ENCODE measurements at places on chromosomes 4 and X.

DNA sequence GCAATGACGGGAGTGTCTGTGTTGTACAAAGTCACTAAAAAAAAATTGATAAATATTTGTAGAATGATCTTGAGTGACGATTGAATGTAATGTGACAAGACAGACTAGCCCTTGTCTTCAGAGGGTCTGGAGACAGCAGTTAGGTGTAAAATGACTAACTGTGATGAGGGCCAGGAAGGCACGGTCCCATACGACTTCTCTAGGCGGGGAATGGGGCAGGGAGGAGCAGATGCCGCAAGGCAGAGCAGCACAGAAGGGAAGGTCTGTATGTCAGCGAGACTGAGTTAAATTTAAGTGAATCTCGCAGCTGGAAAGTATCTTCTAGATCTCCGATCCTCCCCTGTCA is 405 bp downstream of the CENPE start:
- DNase-seq: no peak

DNA sequence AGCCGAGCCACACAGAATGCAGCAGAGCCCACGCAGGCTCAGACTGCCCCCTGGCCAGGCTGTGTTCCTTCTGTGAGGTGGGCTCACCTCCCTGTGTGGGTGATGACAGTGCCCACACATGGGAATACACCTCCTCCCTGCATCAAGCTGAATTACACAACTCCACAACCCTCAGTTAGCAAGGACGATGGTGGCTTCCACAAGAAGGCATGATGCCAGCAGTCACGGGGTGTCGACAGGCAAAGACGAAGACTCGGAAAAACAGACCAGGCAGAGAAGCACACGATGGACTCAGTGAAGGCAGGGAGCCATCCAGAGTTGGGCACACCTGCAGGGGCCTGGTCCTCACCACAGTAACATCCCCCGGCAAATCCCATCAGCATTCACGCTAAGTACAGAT is 12.1 kb downstream of the LETM1 start:
- no peak for DNase-seq

DNA sequence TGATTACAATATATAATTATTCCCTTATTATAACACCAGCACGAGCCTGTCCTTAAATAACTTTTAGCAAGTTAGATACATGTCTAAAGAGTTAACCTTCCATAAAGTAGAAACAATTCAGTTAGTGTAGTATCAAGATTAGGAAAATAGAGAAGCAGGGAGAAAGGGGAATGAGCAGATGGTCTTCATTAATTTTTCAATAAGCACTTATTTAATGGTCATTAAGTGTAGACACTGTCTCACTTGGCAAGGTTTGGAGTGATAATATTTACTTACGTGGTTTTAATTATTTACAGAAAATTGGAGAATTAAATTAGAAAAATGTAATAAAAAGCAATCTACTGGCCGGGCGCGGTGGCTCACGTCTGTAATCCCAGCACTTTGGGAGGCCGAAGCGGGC is 99.7 kb downstream of the PDS5A start:
- no peak for DNase-seq

GRCh38 chr4:158016511-158016910 is 156.3 kb downstream of the GASK1B start:
- DNase-seq: no peak

DNA sequence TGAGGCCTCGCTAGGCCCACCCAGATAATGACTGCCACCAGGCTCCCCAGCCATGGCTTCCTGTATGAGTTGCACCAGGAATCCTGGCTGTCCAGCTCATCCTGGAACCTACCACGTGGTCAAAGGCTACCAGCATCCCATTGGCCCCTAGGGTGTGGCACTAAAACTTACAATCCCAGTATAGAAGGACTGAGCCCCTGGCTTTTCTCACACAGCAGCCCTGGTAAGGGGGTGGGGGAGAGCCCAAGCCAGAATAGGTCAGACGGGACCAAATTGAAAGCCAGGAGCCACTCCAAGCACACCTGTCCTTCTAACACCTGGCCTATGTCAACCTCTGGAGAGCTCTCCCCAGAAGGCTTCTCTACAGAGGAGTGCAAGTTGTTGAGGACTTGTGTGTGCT is 269.3 kb upstream of the AGTR2 start:
- DNase-seq: no peak

DNA sequence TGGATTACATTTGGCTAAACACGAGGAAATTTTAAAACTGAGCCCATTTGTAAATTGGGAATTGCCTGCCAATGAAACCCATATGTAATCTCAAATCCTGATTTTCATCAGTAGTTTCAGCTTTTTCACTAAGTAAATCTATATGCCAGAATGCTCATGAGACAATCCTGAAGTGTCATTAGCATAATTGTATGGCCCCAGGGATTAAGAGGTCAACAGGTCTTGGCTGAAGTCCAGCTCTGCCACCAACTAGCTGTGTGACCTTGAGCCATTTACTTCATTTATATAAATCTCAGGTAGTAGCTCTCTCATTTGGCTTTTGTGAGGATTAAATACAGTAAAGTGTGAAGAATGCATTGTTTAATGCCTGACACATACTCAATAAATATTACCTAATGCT is 320.5 kb upstream of the EMCN start:
- DNase-seq: no peak

GRCh38 chrX:122626871-122627270 is 557.2 kb upstream of the GRIA3 start:
- no peak for DNase-seq

GRCh38 chr4:81688085-81688484 is 216.4 kb upstream of the RASGEF1B start:
- DNase-seq: no peak

DNA sequence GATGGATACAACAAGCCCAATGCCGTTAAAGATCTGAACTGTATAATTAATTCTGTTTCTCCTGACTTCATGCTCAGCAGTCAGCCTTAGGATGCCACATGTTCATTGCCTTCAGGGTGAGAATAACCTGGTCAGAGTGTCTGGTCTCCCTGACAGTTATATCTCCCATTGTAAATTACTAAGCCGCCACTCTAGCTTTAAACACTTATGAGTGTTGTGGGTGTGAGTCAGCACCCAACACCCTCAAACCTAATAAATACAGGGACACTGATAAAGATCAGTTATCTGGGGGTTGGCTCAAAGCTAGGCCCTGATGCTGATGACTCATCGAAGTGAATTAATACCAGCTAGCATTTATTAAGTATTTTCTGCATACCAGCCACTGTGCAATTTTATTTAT is 64.9 kb upstream of the DYNLT3 start:
- no peak for DNase-seq

GRCh38 chr4:129428454-129428853 is 332.5 kb downstream of the C4orf33 start:
- DNase-seq: no peak

DNA sequence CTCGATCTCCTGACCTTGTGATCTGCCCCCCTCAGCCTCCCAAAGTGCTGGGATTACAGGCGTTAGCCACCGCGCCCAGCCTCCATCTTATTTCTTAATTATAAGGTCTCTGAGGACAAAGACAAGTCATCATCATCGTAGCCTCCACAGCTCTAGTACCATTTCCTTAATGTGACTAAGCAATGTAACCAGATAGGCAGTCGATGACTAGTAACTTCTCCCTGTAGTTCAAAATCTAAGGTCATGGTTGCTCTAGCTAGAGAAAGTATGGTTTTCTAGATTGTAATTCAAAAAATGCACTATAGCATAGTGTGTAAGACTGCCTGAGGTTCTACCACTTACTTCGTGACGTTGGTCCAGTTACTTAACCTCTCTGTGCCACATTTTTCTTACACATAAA is 6.9 kb downstream of the SLC39A8 start:
- DNase-seq: no peak

- DNase-seq: no peak
Measured at GRCh38 chr4:123555233-123555806, 158.7 kb downstream of the SPRY1 start.

DNA sequence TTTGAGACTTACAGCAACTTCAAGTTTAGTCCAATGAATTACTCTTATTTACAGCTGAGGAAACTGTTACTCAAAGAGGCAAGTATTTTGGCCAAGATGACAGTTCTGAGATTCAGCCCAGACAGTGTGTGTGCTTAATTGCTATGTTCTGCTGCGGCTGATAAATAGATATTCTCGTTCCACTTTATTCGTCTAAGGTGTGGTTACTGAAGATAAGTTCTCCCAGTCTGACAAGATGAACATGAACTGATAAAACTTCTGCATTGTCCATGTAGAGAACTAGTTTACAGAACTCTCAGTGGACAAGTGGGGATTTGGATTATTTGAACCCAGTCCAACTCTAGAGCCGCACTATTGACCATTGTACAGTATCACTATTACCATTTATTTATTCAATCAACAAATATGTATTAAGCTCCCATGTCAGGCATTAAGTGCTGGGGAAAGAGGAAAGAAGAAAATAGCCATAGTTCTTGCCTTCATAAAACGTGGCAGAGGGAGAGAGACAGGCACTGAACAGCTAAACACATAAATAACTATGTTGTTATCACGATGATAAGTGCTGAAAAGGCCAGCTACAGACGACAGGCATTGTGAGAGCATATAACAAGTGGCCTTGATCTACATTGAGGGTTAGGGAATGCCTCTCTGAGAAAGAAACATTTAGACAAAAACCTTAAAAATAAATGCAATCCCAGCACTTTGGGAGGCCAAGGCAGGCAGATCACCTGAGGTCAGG is 4.0 kb upstream of the DHX15 start:
- DNase-seq: no peak

- peak; percentile 36 for DNase-seq
Measured at GRCh38 chrX:40006106-40007017, 91.4 kb downstream of the BCOR start.

- peak; percentile 6 for DNase-seq
Measured at GRCh38 chr4:107183155-107183774, 147.2 kb upstream of the DKK2 start.

- DNase-seq: no peak
Measured at GRCh38 chrX:111337067-111337637, 66.9 kb upstream of the CAPN6 start.

DNA sequence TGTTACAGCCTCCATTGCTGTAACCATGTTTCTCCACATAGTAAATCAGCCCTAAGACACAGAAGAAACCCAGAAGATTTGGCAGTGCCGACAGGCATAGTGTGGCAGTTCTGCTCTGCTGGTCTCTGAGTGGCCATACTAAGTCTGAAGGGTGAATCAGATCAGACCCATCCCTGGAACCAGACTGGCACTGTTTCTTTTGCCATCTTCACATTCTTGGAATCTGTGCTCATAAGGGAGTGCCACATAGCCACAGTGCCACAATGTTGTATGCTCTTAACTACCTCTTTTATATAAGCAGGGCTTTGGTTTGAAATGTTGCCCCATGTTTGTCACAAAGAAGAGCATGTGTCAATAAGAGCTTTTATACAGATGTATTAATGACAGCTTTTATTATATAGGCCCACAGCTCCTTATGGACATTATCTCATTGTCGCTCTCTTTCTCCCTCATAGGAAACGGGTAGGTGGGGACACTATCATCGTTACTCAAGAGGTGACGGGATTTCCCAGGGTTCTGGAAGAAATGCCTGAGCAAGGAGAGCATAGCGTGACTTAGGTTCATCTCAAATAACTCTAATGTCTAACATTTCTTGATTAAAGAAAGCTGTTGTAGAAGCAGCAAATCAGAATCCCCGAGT is 128.2 kb downstream of the CBR4 start:
- no peak for DNase-seq

DNA sequence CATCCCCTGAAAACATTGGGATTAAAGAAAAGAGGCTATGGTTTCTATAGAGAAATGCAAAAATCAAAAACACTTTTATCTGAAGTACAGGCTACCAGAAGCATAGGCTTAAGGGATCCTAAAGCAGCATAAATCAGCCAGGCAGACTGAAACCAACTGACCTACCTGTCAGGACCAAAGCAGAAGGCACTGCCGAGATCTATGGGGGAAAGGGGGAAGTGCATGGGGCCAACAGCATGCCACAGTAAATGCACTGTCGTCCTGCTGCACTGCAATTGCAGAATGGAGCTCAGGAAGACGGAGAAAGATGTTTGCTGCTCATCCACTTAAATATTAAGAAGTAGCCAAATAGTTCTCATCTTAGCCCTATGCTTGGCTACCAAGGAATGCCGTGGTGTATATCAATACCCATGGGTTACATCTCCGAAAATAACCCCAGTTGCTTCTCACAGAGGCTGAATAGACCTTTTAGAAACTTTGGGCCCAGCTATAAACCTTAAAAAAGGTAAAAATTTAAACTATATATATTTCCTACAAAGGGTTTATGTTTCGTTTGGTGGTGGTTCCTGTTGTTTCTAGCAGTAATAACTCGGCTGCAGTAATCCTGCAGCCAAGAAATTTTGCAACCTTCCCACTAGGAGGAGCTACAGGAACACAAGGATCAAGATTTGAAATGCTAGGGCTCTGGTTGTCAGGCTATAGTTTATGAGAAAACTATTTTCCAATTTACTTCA is 312.2 kb upstream of the DIAPH2 start:
- DNase-seq: no peak

DNA sequence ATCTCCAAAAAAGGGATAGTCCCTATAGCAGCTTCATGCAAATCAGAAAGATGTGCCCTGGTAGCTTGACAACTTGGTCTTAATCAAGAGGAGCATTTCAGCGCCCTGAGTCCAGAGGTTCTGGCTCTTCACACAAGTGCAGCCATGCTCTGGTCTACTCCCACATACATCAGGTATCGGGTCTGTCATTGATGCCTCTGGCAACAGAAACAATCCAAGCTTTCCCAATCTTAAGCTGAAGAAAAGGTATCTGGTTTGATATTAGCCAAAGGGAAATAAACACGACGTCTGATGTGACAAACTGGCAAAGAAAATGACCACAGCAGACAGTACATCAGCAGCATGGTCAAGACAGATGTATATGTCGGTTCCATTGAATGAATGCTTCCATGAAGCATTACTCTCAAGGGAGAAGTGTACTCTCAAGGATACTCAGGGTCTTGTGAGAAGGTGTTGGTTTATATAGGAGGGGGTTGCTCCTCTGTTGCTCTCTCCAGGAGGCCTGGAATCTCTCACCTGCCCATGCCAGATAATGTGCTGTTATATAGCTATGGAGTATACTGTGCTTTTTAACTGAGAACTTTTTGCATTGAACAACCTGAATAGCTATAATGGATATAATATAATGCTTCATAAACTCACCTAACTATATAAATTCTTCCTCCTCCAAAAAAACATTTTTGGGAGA is 879.6 kb upstream of the PCDH10 start:
- no peak for DNase-seq

GRCh38 chr4:78638337-78639172 is 87.0 kb downstream of the ANXA3 start:
- DNase-seq: no peak

DNA sequence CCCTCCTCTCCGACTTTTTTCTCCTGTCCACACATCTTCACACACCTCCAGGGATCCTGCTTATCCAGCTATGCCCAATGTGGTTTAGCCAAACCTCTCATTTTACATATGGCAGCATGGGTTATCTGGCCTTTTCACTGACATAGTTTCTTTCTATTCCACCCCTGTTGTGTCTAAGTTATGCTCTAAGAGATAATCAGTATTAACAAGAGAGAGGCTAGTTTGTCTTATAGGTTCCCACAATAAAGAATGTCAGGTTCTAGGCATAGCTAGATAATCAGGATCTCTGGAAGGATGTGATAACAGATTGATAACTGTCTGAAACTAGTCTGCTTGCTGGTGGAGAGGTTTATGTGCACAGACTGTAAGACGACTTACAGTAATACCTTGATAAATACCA is 7.7 kb upstream of the GALNT7 start:
- DNase-seq: no peak

- DNase-seq: peak; percentile 39
Measured at GRCh38 chrX:152637649-152638442, at the start of gene GABRQ. TSS of gene GABRQ (plus strand) at chrX:152637895. CDS start at chrX:152638203, 308 bp downstream.
